ENCODE measurements at places on chromosomes 3 and 15. TPM values are rescaled to one million over a fixed set of nuclear protein-coding genes. Genes with fewer than 3 reads are reported as not detected.

DNA sequence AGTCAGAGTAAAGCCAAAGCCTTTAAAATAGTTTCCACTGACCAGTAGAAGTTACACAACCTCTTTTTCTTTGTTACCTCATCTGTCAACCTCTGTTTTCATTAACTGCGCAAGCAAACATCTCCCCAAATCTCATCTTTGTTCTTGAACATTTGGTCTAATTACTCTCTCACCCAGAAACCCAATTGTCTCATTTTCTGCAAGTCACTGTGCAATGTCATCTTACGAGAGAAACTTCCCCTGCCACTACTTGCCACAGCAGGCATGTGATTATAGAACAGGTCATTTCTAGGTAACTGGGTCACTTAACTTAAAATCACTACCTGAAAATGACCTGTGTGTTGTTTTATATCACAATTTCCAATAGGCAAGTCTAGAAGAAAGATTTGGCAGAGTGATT is 159.4 kb downstream of the SI start:
- DNase-seq, result no peak

GRCh38 chr3:53695324-53695690 is 150.9 kb downstream of the CHDH start:
- no peak for DNase-seq

Gene HYAL1
- total RNA-seq, result not detected

DNA sequence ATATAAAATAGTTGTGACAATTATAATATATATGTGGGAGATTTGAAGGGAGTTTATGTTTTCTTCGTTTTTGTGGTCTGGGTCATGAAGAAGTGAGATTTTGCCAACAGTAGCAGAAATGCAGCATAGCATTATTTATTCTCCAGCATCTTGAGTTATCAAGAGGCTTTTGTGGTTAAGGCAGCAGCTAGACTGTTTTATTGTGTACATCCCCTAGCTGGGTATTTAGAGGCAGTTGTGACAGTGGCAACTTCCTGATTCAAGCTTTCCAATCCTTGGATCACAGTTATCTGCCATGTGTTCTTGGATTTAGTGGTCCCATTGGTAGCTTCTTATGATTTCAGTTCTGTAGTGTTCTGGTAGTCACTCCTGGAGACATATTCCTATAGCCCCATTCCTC is 29.0 kb downstream of the ARIH1 start:
- no peak for DNase-seq

GRCh38 chr15:86488046-86488445 is 408.4 kb downstream of the AGBL1 start:
- no peak for DNase-seq

DNA sequence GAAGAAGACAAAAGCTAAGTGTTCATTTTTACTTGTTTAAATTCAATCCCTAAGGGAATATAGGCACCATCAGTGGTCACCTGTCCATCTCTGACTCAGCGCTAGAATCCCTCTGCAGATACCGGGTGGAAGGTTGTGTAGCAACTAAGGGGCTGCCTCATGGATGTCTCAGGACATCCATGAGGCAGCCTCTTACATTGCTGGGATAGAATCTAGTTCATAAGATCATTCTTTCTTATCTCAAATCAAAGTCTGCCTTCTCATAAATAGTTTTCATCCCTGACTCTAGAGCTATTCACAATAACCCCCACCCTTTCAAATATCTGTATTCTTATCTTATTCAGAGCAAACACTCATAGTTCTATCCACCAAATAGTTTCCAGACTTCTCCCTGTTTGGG is 38.1 kb downstream of the HSPBAP1 start:
- no peak for DNase-seq

Gene IL16
- total RNA-seq, result 114 TPM

DNA sequence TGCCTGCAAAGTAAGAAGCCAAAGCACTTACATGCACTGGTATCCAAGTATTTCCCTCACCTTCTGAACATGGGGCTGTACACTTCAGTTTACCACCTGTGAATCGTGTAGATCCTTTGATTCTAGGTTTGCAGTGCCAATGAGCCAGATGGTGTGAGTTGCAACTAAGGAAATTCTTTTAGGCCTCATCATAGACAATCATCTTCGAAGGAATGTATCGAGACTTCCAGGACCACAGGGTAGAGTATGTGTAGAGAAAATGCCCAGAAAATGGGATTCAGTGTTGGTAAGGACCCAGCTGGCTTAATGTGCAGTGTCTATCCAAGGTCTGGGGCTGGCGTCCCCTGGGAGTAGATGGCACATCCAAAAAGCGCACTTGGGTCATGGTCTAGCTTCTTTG is 323.2 kb upstream of the TPM1 start:
- no peak for DNase-seq

- DNase-seq, result no peak
Measured at GRCh38 chr15:67076147-67076843, 10.9 kb downstream of the SMAD3 start.

DNA sequence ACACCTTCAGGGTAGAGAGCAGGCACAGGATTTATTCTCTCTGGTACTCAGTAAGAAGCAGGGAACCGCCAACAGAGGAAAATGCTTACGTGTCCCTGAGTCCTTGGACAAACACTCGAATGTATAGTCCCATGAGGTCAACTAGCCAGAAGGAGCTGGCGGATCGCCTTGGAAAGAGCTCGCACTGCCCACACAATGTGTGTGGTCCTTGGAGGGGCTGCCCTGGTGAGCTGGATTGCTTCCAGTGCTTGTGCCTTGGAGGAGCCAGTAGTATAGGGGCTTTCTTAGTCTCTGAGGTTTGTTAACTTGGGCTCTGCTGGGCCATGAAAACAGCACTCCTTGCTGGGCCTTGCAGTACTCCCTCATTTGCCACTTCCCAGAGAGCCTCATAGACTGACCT is 40.7 kb upstream of the VILL start:
- no peak for DNase-seq

Gene P2RY14
- total RNA-seq, result 0.68 TPM

- no peak for DNase-seq
Measured at GRCh38 chr3:96813820-96814650, at the start of gene EPHA6. Gene EPHA6, plus strand, starts transcription at chr3:96814594.

DNA sequence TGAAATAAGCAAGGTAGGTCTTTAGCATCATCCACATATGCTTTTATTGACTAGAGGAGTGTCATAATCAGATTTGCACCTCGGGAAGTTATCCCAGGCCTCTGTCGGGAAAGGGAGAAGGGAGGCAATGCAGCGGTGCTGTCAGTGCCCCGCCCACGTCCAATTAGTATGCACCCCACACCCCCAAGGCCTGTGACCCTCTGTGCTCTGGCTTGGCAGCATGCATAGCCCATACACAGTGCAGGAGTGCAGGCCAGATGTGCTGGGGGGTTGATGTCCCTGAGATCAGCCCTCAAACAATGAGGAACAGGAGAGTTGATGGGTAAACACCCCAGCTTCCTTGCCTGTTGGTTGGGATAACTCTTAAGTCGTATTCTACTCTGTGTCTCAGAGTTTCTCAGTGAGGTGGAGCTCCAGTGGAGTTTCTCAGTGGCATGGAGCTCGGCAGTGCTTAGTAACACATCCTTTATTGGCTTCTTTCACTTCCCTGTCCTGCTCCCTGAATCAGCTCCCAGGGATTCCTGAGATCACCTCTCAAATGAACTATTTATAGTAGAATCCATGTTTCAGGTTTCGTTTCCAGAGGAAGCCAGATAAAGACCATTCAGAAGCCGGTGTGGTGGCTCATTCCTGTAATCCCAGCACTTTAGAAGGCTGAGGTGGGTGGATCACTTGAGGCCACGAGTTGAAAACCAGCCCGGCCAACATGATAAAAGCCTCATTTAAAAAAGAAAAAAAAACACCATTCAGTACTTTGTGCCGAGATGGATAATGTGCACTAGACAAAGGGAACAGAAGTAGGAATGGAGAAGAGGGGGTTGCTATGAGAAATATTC is 26.7 kb upstream of the NDUFB4 start:
- DNase-seq, result no peak

Gene HDGFL3
- 10.9 TPM for total RNA-seq

- DNase-seq, result no peak
Measured at GRCh38 chr15:29124581-29125381, 144.8 kb downstream of the NSMCE3 start.

Gene ACKR4
- total RNA-seq, result 1.2 TPM

- DNase-seq, result no peak
Measured at GRCh38 chr3:137641879-137642704, 122.0 kb upstream of the SOX14 start.

DNA sequence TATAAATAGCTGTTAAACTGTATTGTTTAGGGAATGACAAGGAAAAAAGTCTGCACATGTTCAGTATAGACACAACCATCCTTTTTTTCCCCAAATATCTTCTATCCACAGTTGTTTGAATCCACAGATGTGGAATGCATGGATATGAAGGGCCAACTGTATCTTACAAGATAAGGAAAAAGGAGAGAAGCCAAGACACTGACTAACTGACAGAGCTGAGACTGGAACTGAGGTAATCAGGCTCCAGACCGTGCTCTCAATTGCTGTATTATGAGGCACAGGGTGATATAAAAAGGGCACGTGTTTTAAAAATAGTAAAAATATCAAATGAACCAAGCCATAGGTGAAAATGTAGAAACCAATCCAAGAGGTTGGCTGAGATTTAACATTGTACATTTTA is 49.0 kb downstream of the DHX36 start:
- no peak for DNase-seq

Gene CCDC33
- total RNA-seq, result not detected

DNA sequence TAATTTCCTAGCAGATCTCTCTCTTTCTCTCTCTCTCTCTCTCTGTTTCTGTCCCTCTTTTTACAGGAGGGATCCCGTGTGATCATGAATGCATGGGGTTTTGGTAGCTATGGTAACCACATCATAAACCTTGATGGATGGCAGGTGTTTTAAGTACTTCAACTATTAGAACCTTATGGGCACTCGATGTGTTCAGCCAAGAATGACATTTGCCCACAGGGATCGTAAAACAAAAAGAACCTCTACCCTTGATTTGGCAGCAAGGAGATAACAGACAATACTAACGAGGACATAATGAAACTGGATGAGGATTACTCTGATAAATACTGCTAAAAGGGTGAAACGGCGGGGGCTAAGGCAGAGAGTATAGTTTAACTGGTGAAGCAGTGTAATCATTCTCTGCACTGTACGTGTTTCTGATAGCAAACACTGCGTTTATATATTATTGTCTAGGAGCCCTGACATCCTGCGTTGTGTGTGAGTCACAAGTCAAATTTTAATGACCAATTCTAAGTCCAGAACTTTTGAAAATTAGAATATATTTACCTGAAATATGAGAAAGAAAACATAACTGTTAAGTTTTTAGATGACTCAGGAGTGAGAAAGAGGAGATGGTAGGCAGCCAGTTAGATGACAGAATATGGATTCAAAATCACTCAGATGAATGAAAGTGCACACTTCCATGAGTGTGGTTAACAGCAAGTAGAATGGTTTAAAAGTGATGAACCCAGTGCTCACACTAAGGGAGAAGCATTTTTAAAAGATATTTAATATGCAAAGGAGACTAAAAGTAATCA is 80.3 kb downstream of the OTOL1 start:
- DNase-seq, result no peak

Gene CPB1
- not detected for total RNA-seq

GRCh38 chr15:45126535-45127158 is 3.0 kb downstream of the DUOXA1 start:
- DNase-seq, result no peak

- DNase-seq, result no peak
Measured at GRCh38 chr15:101773496-101774100, 29.7 kb upstream of the OR4F6 start.

Gene TRIM42
- not detected for total RNA-seq

- DNase-seq, result no peak
Measured at GRCh38 chr3:197908957-197909701, 40.9 kb upstream of the RPL35A start.

Data from activated naive CD4-positive, alpha-beta T cell treated with anti-CD3 and anti-CD28 coated beads, Interleukin-2, amount 50 U/mL, for 72 hours (primary cell).